Activated CD4-positive, alpha-beta memory T cell treated with anti-CD3 and anti-CD28 coated beads, Interleukin-2, amount 10 ng/mL, durations not matched to agents 7 days and 5 days (primary cell): ENCODE measurements at places on chromosomes 12 and 14. TPM values are rescaled to one million over a fixed set of nuclear protein-coding genes. Genes with fewer than 3 reads are reported as not detected.

PLEKHG7 gene
- 0.18 TPM for total RNA-seq

KIF5A gene
- 0.93 TPM for total RNA-seq

DNA sequence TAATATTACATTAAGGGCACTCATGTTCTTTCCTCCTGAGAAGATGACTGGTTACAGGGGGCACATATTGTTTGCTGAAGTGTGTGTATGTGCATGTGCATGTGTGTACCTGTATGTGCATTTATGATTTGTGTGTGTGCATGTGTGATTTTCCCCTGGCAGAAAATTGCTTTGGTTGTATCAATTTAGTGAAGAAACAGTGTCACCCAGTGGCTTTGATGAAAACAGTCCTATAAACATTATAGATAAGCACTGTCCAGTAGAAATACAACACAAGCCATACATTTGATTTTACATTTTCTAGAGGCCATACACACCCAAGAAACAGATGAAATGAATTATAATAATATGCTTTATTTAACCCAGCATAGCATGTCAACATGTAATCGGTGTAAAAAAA is 8.6 kb downstream of the PDE3A start:
- H3K36me3 ChIP-seq, result no peaks in the 10 kb centered on the region
- H3K4me1 ChIP-seq, result no peaks in the 10 kb centered on the region
- H3K4me3 ChIP-seq, result no peak overlapping the region
- DNase-seq, result no peak

UNG gene
- 38.4 TPM for total RNA-seq

- no peaks in the 10 kb centered on the region for H3K36me3 ChIP-seq
- no peaks in the 10 kb centered on the region for H3K27me3 ChIP-seq
- no peaks in the 10 kb centered on the region for H3K4me1 ChIP-seq
- H3K4me3 ChIP-seq, result no peak overlapping the region
- DNase-seq, result no peak
Measured at GRCh38 chr12:87756721-87757120, 272.5 kb downstream of the C12orf50 start.

GRCh38 chr12:98154850-98155249 is 360.5 kb upstream of the TMPO start:
- H3K27ac ChIP-seq, result no peak overlapping the region
- H3K4me3 ChIP-seq, result no peak overlapping the region
- no peak for DNase-seq
- H3K4me1 ChIP-seq, result no peaks in the 10 kb centered on the region
- H3K36me3 ChIP-seq, result no peaks in the 10 kb centered on the region

GRCh38 chr14:84643446-84643845 is 886.5 kb upstream of the FLRT2 start:
- H3K4me1 ChIP-seq, result no peaks in the 10 kb centered on the region
- DNase-seq, result no peak
- H3K4me3 ChIP-seq, result no peak overlapping the region
- no peaks in the 10 kb centered on the region for H3K27me3 ChIP-seq
